ENCODE measurements at places on chromosomes 2 and 18.
A peak's percentile ranks its signal among the peaks of the same experiment; 100 is the strongest.

DNA sequence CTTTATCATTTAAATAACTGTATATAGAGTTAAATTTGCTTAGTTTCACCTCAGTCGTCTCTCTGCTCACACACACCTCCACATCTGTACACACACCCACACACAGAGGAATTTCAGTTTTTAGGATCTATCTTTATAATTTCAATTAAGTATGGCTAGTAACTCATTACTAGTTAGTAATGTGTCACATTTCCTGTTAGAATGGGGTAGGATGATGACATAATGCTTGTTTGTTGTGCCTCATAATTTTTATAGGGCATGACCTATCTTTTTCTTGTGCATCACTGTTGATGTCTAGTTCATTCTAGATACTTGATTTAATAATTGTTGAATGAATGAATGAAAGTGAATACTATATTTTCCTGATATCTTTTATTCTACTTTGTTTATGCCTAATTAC, 108.6 kb downstream of the AGPS start:
- DNase-seq: no peak

GRCh38 chr2:174977364-174977763, 27.8 kb downstream of the CHN1 start:
- DNase-seq: no peak

GRCh38 chr2:241940329-241940728, 70.8 kb downstream of the RTP5 start:
- DNase-seq: no peak

GRCh38 chr18:49228187-49228586, 232.3 kb downstream of the DYM start:
- DNase-seq: no peak

- no peak for DNase-seq
These were observed 259.1 kb downstream of the LTBP1 start for GRCh38 chr2:33205693-33206434.

DNA sequence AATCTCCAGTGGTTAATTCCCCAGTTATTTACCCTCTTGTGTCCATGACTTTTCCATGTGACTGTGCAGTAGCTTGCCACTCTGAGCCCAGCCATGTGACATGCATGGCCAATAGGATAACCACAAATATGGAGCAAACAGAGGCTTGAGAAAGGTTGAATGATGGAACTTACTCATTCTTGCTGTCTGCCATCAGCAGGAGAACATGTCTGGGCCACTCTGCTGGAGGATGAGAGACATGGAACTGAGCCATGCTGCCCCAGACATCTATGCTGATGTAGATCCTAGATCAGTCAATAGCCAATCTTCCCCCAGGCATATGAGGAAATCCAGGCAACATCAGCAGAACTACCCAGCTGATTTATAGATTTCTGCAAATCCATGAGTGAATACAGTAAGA, 992.3 kb upstream of the FANCL start:
- DNase-seq: no peak

- no peak for DNase-seq
These were observed 31.5 kb downstream of the MRO start for GRCh38 chr18:50788284-50788683.

DNA sequence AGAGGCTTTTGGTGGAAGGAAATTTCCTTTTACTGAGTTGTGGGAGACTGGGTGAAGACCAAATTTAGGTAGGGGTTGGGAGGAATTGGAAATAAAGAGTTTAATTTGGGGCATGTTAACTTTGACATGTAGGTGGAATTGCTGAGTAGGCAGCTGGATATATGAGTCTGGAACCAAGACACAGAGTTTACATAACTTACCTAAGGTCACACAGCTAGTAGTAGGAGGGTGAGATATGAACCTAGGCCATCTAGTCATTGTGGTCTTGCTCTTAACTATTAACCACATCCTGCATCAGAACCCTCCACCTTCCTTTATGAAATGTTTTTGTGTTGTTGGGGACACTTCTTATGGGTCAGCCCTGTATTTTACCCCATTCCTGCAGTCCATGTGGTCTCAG, 113.1 kb downstream of the ICOS start:
- DNase-seq: no peak

- DNase-seq: no peak
These were observed 117.3 kb upstream of the STON1 start for GRCh38 chr2:48412443-48413250.

GRCh38 chr2:132690664-132691303, 20.8 kb upstream of the LYPD1 start:
- no peak for DNase-seq

DNA sequence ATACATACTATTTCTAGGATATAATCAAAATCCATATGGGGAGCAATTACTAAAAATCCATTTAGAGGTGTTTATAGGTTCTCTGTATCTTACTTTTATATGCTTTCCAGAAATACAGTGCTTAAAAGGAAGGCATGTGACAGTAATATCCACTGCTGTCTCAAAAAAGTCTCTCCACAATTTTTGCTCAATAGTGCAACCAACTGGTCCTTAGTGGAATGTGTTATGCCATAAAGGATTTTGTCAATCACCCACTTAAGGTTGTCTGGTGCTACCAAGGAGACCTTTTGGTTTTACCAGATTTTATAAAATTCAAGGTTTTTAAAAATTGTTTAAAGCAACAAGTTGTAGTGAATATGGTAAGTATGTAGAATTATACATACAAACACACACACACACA, 328.5 kb upstream of the DSEL start:
- no peak for DNase-seq

DNA sequence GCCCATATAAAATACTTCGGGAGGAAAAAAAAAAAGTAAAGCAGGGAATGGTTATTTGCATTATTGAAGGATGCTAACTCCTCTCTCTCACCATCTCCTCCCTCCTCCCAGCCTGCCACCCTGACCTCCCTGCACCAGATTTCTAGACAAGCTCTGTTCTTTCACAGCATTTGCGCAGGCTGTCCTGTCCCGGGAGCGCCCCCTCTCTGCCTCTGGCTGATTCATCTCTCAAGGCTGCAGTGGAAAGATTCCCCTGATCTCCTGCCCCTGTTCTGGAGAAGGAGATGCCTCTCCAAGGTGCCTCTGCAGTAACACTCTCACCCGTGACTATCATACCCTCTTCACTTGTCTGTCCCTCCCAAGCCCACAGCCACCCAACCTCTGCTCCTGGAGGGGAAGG, 38.5 kb downstream of the COL4A4 start:
- no peak for DNase-seq

DNA sequence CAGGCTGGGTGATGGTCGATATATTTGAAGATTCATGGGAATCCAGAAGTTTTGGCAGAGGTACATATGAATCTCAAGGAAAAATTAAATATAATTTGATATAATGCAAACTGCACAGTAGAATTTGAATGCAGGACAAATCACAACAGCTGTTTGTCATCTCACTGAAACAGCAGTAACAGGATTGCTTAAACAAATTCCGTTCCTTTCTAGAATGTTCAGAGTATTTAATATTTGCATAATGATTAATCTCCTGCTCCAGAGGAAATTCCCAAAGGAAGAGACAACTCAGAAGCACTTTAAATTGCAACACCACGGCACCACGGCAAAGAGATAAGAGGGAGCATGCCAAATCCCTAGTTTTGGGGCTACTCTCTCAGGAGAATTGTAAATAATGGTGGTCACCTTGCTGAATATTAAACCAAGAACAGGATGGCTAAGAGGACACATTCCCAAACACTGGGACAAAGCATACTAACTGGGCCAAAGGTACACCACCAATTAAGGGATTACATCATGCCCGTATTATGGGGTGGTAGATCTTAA, 67.8 kb upstream of the MAP4K3 start:
- no peak for DNase-seq

- peak; percentile 53 for DNase-seq
These were observed 1.2 kb downstream of the STK17B start for GRCh38 chr2:196170213-196170605.

DNA sequence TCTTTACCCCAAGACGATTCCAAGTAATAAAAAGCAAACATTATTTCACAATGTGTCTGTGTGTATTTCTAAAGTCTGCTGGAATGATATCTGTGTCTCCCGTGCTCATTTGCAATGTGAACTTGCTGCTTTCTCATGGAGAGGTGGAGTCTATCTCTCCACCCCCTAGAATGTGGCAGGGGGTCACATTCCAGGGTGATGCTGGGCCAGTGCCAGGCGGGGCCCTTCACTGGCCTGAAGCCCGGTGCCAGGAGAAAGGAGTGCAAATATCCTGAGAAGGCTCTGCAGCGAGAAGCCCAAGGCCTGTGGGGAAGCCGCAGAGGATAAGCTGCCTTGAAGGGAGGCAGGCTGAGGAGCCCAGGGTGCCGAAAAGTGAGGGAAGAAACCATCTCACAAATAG, 26.8 kb upstream of the LDLRAD4 start:
- no peak for DNase-seq

DNA sequence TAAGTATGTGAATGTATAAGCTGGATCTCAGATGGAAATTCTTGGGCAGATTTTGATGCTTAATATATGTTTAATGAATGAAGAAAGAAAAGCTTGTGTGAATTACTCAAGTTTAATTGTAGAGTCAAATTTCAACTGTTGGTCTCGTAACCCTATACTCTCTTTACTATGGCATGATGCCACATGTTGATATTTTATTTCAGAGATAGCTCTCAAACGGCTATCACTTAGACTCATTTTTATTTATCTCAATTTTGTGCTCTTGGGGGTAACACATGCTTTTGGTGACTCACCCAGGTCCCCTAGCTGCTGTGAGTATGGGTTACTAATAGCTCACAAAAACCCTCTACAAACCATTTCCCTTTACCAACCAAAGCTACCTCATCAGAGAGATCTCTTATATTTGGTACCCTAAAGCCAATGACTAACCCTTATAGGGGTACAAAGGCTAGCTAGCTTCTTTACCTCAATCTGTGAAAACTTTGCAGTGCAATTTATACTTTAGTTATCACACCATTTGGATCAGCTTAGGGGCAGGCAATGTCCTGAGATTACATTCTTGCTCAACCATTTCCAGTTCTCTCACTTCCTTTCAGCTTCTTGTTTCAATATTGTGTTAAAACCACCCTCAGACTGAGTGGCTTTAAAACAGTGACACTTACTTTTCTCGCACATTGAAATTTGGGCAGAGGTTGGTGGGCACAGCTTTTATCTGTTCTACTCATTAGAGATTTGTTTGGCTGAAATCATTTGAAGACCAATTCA, 240.3 kb downstream of the CDH7 start:
- DNase-seq: no peak

DNA sequence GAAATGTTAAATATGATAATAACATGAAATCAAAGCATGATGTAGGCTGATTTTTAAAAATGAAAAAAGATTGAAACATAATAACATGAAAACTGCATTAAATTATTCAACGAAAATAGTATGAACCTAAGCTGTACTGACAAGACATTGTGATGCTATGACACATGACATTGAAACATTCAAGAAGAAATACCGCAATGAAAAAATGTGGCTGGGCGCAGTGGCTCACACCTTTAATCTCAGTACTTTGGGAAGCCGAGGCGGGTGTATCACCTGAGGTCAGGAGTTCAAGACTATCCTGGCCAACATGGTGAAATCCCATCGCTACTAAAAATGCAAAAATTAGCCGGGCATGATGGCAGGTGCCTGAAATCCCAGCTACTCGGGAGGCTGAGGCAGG, 14.6 kb downstream of the CXCR1 start:
- DNase-seq: no peak

DNA sequence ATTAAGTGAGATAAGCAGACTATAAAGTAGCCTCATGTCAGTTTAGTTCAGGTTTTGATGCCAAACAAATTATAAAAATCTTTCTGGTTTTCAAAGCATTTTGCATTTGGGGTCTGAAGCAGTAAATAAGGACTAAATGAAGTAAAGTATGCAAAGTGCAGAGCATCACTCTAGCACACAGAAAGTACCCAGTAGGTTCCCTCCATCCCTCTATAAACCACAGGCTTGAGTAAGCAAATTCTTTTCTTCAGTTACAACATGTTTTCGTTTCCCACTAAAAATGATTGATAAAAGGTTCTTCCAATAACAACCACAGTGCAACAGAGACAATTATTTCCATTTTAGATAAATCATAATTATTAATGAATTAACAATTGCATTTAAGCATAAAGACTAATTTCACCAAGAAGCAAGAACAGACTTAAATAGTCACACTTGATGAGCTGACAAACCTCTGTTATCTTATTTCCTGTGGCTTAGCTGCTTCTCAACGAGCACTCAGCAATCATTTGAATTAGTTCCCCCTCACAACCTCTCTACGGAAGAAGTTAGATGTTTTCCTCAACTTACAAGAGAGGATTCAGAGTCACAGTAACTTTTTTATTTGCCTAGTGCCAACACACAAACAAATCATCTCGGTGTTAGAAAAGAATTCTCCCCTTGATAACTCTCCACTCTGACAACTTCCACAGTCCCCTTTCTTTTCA, 249.8 kb downstream of the NBAS start:
- DNase-seq: no peak

- no peak for DNase-seq
These were observed 93.2 kb downstream of the SOCS6 start for GRCh38 chr18:70382017-70382416.

DNA sequence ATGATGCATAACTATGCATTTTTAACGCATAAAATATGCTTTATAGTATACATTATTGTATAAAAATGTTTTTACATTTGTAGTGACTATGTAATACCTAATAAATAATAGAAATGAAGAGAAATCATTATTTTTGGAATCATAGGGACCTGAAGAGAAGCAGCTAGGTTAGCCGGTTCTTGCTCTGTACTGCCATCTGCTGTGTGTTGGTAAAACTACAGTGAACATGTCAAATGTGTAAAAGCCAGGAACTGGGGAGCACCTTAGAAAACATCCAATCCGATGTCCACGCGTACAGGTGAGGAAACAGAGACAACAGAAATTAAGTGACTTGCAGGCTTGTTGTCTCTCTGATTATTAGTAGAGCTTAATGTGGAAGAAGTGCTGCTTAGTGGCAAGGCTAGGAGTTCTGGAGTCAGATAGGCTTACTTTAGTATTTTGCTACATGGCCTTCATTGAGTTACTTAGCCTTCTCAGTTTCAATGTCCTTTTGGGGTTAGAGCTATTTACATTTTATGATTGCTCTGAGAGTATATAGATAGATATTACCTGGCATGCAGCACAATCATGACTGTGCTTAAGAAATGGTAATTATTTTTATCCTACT, 386.5 kb downstream of the DLGAP1 start:
- peak; percentile 15 for DNase-seq

- no peak for DNase-seq
These were observed 43.5 kb upstream of the ID2 start for GRCh38 chr2:8638327-8638726.
